Activated CD8-positive, alpha-beta T cell treated with anti-CD3 and anti-CD28 coated beads, Interleukin-2, amount 10 ng/mL, durations not matched to agents 7 days and 5 days (primary cell): ENCODE measurements at places on chromosomes 1 and 21. TPM values are rescaled to one million over a fixed set of nuclear protein-coding genes. Genes with fewer than 3 reads are reported as not detected.

DNA sequence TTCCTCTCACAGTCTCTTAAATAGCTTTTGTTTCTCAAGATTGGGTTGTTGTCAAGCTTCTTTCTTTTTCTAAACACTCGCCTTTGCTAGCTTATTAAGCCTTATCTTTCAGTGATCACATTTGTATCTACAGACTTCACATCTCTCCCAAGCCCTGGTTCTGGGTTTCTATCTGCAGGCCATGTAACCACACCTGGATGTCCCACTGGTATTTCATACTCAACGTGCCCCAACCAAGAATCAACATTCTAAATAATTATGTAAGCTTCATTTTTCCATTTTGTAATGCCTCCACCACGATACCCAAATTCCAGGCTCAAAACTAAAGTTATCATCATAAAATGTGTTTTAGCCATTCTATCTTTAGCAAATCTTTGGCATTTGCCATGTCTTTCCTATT, 372.2 kb downstream of the USH2A start:
- no peaks in the 10 kb centered on the region for H3K36me3 ChIP-seq
- no peak overlapping the region for H3K27ac ChIP-seq

- no peak for DNase-seq
- peaks cover 5% of the 10 kb centered on the region for H3K4me1 ChIP-seq
- no peaks in the 10 kb centered on the region for H3K27me3 ChIP-seq
- no peak overlapping the region for H3K27ac ChIP-seq
- no peaks in the 10 kb centered on the region for H3K36me3 ChIP-seq
- H3K4me3 ChIP-seq = no peak overlapping the region
Observed at GRCh38 chr1:19758227-19758830, 41.4 kb downstream of the TMCO4 start.

DNA sequence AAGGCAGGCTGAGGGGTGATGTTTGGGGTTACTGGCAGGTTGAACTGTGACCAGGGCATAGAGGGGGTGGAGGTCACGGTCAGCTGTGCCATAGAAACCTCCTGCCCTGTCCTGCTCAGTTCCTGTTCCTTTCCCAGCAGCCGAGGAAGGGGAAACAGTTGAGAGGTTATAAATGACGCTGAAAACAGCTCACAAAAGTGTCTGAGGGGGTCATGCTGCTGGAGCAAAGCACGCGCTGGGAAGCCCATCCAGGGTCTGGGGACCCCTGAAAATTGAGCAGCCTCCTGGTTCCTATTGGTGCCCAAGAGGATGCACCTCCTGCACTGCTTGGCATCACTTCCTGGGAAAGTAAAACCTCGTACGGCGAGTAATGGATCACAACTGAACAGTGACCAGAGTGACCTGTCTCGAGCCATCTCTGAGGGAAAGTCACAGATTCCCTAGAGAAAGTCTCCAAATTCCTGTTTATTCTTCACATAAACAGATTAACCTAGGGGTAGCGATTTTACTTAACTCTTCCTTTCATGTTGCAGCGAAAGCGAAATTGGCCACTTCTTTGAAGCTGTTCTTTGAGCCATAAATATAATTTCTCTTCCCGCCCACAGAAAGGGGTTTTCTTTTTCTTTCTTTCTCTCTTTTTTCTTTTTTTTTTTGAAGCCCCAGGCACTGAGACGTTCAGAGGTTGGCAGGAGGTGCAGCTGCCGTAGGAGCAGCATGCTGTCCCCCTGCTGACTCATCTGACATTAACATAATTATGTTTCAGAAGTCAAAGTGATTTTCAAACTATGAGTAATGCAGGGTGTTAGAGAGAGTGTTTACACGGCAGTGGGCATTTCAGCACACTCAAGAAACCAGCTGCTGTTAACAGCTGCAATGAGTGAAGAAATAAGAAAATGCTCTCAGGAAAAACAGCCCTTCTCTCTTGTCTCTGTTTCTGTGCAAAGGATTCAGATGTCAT, 41.8 kb upstream of the ATF3 start:
- H3K36me3 ChIP-seq = no peaks in the 10 kb centered on the region
- peaks cover 22% of the 10 kb centered on the region for H3K4me1 ChIP-seq
- peaks cover 15% of the 10 kb centered on the region for H3K27me3 ChIP-seq
- H3K4me3 ChIP-seq = peak overlapping the region; percentile 85
- H3K27ac ChIP-seq = peak overlapping the region; percentile 92

ATP5PF gene
- 148 TPM for total RNA-seq

FUBP1 gene
- 197 TPM for total RNA-seq

- H3K36me3 ChIP-seq = peaks cover 42% of the 10 kb centered on the region
- DNase-seq = no peak
- H3K27ac ChIP-seq = no peak overlapping the region
- no peak overlapping the region for H3K4me3 ChIP-seq
Observed at GRCh38 chr1:51422367-51423072, 92.2 kb upstream of the TTC39A start.

CA6 gene
- total RNA-seq = 6.3 TPM
